ENCODE measurements at places on chromosomes 4 and X. TPM values are rescaled to one million over a fixed set of nuclear protein-coding genes. Genes with fewer than 3 reads are reported as not detected.

CCDC160 gene
- not detected for total RNA-seq

CENPVL3 gene
- not detected for total RNA-seq

FAM184B gene
- total RNA-seq: not detected

MAOB gene
- not detected for total RNA-seq

RWDD4 gene
- 41.6 TPM for total RNA-seq

MGAT4D gene
- total RNA-seq: not detected

SOWAHB gene
- not detected for total RNA-seq

MECP2 gene
- 16.7 TPM for total RNA-seq

CSN1S1 gene
- total RNA-seq: not detected

F9 gene
- total RNA-seq: not detected

DCAF12L2 gene
- not detected for total RNA-seq

MAGEA12 gene
- total RNA-seq: not detected

ADGRL3 gene
- total RNA-seq: not detected

FOXR2 gene
- not detected for total RNA-seq

HUWE1 gene
- 73.5 TPM for total RNA-seq

NCAPG gene
- total RNA-seq: 15.6 TPM

SLITRK4 gene
- total RNA-seq: not detected

BEX1 gene
- 73.0 TPM for total RNA-seq
